AG04449 (cell line): ENCODE measurements at places on chromosomes 6 and 20.

GRCh38 chr6:170202416-170203135, 88.3 kb downstream of the DLL1 start:
- no peak for DNase-seq

DNA sequence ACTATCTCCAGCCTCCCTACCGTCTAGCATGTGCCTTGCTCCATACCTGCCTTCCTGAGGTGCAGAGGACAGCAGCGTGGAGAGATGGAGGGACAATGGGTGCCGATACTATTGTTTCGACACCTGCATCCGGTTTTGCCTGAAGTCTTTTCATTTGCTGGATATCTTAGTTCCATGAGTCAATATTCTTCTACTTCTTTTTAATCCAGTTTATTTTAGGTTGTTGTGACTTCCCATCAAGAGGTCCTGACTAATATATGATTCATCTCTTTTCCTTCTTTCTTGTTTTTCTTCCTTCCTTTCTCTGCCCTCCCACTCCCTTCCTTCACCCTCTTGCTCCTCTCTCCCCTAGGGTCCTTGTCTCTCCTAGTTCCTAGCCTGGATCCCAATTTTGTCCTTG, 91.4 kb downstream of the CDH26 start:
- DNase-seq = no peak

- DNase-seq = no peak
Measured at GRCh38 chr6:56501993-56502392, 140.7 kb downstream of the DST start.

GRCh38 chr20:22954661-22955060, 80.5 kb upstream of the SSTR4 start:
- no peak for DNase-seq

- no peak for DNase-seq
Measured at GRCh38 chr6:67594366-67594765, 1040.7 kb upstream of the ADGRB3 start.

GRCh38 chr20:14478126-14478525, 140.7 kb upstream of the FLRT3 start:
- DNase-seq = no peak

DNA sequence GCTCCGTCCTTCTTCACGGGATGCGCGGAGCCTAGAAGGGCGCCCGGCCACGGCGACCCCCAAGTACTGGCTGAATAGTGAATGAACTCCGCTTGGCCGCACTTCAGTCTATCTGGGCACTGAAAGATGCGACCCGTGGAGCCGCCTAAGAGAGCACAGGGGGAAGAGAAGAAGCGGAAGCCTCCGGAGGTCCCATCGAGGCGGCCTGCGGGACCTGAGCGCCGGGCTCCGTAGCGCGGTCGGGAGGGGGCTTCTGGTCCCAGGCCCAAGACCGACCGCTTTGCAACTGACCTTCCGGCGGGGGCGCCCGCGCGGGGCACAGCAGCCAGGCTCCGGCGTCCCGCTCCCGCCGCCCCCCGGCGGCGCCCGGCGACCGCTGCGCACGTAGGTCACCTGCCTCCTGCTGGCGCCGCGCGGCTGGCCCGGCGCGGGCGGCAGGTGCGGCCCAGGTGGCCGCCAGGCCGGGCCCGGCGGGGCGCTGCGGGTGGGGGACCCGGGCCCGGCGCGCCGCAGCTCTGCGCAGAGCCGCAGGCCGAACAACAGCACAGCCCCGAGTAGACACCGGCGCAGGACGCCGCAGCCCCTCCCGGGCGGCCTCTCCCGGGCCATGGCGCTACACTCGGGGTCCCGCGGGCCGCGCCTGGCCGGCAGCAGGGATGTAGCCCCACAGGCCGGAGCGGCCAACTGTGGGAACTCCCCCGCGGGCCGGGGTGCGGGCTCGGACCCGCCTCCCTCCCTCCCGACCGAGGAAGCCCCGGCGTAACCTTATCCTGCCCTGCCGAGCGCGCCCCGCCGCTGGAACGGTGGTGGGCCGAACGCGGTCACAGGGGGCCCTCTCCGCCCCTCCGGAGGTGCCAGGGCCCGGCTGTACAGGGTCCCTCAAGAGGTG, at the start of gene METTL24:
TSS of gene METTL24 (minus strand) at position 686 of the 889 bp plus-strand sequence. CDS start at position 609, 77 bp downstream.
- DNase-seq = no peak

- DNase-seq = no peak
Measured at GRCh38 chr6:108966855-108967755, 118.9 kb downstream of the ARMC2 start.

DNA sequence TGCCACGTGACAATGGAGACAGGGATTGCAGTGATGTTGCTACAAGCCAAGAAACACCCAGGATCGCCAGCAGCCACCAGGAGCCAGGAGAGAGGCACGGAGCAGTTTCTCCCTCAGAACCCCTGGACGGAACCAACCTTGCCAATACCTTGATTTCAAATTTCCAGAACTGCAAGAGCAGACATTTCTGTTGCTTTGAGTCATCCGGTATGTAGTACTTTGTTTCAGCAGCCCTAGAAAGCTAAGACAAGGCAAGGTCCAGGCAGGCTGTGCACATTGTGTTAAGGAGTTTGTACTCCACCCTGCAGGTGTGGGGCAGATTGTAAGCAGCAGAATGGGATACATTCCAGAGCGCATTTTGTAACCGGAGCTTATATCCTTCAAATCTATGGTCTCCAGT, 48.3 kb downstream of the TRERF1 start:
- DNase-seq = no peak

GRCh38 chr20:64130271-64130670, 22.9 kb upstream of the NPBWR2 start:
- DNase-seq = no peak

GRCh38 chr6:30130887-30131862, 4.8 kb upstream of the TRIM40 start:
- peak; percentile 51 for DNase-seq

DNA sequence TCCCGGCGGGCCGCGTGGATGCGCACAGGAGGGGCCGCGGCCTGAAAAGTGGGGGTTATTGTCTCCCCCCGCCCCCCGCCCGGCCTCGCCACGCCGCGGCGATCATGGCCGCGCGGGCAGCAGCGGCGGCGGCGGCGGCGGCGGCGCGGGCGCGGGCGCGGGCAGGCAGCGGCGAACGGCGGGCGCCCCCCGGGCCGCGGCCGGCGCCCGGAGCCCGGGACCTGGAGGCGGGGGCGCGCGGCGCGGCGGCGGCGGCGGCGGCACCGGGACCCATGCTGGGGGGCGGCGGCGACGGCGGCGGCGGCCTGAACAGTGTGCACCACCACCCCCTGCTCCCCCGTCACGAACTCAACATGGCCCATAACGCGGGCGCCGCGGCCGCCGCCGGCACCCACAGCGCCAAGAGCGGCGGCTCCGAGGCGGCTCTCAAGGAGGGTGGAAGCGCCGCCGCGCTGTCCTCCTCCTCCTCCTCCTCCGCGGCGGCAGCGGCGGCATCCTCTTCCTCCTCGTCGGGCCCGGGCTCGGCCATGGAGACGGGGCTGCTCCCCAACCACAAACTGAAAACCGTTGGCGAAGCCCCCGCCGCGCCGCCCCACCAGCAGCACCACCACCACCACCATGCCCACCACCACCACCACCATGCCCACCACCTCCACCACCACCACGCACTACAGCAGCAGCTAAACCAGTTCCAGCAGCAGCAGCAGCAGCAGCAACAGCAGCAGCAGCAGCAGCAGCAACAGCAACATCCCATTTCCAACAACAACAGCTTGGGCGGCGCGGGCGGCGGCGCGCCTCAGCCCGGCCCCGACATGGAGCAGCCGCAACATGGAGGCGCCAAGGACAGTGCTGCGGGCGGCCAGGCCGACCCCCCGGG, 637 bp downstream of the ARID1B start:
- DNase-seq = no peak

DNA sequence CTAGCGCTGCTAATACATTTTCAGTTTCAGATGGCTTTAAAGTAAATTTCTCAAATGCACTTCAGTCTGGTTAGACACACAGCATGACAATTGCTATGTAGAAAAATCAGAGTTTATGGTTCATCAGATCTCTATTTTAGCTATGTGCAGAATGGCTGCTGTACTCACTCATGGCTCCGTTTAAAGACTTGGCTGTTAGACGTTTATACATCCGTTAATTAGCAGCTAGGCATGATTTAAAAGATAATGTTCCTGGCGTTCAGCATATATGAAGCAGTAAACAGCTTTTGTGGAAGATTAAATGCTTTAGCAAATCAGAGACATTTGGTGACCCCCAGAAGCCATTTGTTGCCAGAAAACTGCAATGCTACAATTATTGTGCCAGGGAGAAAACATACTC, 350.0 kb upstream of the MANEA start:
- no peak for DNase-seq

- no peak for DNase-seq
Measured at GRCh38 chr6:20055916-20056315, 156.4 kb downstream of the MBOAT1 start.

DNA sequence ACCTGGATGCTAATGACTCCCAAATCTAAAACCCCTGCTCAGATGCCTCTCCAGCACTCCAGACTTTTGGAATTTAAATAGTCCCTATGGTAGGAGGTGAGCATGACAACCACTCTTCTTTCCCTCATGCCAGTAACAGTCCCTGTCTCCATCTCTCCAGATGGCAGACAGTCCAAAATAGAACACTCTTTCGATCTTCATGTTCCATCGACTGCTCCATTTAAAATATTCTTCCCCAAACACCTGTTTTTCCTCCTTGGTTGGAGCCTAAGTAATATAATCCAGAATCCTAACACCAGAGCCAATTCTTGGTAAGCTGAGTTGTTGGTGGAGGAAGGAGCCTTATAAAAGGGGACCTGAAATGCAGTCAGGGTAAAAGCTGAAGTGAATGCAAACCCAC, 723.5 kb upstream of the CHD6 start:
- no peak for DNase-seq

GRCh38 chr6:43812850-43813578, 43.0 kb downstream of the VEGFA start:
- DNase-seq = no peak

DNA sequence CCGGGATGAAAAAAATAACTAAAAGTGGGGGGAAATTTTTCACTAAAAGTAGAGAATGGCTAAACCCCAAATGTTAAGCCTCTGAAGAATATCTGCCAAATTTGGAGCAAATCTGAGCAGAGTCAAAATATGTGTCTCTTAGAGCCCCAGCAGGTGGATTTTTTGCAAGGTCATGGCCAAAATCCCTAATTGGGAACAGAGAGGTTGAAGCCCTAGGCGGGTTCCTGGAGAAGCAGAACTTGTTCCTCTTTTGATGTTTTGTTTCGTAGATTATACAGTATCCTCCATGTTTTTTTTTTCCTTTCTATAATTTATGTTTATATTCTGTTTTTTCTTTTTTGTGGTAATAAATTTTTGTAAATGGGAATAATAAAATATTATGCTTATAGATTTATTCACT, 94.4 kb downstream of the PLCB4 start:
- no peak for DNase-seq

GRCh38 chr6:143298071-143298470, 152.4 kb downstream of the ADAT2 start:
- DNase-seq = no peak

DNA sequence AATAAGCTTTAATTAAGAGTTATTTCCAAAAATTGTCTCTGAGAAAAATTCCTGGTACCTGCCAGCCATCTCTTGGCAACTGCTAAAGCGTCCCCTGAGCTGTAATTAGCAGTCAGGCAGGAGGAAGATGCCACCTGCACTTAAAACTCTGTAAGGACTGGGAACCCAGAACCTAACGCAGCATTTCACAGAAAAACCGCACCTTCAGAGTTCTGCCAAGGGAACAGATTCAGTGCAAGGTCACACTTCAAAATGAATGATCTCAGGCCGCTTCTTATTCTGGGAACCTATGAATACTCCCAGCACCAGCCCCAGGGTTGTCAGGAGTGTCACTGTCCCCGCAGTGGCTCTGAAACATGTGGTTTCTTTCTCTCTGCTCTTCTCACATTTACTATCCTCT, 36.7 kb downstream of the INSM1 start:
- no peak for DNase-seq

- DNase-seq = no peak
Measured at GRCh38 chr6:90290811-90291420, 5.7 kb downstream of the BACH2 start.

DNA sequence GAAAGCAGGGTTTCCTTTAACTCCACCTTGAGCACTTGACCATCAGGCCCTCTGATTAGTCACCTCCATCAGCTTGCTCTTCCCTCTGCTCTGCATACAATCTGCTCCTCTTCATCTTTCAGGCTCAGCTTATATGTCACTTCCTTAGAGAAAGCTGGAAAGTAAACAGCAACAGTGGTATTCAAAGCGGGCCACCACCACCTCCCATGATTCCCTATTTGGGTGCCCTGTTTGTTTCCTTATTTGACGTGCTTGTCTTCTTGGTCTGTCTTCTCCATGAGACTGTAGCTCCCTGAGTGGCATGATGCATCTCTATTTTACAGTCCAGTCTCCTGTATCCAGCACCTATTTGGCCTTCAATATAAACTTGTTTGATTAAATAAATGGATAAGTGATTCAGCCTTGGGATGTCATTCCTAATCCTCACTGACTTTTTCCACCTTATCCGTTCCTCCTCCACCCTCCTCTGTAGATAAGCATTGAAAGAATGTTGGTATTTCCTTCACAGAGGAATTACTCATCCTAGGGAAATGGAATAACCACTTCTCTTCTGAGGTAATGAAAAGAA, 102.8 kb upstream of the SGK1 start:
- DNase-seq = no peak

DNA sequence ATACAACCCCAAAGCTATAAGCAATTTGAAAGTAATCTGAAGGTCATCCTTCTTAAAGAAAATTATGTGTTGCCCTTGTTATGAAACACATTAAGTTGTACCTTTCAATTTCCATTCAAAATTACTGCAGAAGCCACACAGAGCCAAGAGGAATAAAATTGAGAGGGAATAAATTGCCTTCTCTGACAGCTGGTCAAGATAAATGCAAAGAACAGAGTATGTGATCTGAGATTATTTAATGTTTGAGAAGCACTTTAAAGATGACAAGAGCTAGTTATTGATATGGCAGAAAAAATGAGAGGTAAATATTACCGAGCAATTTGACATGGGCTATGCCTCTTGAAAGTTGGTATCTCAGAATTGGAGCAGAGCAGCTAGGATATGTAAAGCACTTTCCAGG, 61.6 kb downstream of the TRDN start:
- no peak for DNase-seq

- no peak for DNase-seq
Measured at GRCh38 chr6:19655744-19656143, 181.4 kb upstream of the ID4 start.

- DNase-seq = no peak
Measured at GRCh38 chr20:46307139-46307998, 929 bp downstream of the CDH22 start.

- no peak for DNase-seq
Measured at GRCh38 chr20:50654904-50655303, 36.4 kb downstream of the RIPOR3 start.
